ENCODE measurements at places on chromosomes 5 and 9.

GRCh38 chr9:109986521-109986991 is 206.6 kb downstream of the PALM2AKAP2 start:
- peak; percentile 61 for DNase-seq

DNA sequence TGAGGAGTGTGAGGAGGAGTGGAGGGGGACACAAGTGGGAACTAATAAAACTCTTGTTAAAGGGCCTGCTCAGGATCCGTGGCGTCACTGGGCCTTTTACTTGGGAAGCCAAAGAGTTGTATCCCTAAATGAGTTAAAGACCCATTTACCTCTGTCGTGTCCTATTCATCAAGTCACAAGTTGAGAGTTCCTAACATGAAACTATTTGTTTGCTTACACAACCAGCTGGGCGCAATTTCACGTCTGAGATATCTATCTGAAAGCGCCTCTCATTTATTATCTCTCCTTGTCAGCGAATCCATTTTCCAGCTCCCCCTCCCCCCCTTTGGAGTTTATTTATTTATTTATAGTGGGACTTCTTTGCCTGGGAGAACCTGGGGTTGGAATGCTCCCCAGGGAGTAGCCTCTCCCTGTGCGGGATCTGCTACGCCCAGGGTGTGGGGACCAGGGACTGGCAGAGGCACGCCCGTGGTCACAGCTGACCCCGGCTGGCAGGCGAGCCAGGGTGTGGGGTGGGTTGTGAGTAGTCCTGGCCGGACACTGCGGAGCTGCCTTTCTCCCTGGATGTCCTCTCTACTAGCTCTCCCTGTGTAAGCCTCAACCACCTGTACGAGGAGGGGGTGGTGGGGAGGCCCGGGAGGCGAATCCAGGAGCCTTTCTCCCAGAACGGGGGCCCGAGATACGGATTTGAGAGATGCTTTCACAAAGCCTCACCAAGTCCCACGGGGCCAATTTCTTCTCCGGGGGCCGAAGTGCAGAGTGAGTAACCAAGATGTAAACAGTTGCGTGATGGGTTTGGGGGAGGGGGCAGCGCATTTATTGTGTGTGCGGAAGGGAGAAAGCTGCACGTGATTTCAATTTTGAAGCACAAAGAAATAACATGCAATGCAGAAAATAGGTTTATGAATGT is 15.3 kb downstream of the NR2F1 start:
- no peak for DNase-seq

DNA sequence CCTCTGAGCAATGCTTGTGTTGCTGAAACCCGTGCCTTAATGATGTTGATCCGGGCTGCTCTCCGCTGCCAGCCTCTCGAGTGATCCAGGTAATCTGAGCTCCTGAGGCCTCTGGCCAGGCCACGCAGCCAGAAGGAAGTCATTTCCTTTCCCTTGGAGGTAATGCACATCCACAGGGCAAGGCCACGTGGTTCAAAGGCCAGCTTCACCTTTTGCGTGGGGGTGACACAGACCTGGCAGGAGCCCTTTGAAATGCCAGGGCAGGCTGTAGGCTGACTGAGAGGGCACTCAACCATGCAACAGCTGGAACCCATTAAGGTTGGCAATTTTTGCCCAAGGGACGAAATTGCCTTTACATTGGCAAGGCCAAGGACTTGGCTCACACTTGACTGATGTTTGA is 80.4 kb downstream of the LIX1 start:
- DNase-seq = no peak

DNA sequence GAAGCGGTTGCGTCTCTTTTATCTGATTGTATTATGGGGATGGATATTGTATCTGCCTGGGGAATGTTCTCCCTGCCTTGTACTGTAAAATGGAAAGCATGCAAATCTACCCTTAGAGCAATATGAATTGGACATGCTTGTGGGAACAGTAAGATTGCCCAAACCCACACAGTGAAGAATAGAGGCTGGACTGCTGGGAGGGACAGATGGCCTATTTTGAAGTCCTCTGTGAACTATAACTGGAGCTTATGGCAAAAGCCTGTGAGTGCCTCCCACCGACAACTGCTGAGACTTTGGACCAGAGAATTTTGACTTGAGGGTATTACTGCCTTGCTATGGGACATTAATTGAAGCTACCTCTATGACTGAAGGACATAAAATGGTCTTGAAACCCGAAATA is 168.9 kb downstream of the ERCC6L2 start:
- no peak for DNase-seq

GRCh38 chr9:85310573-85310972 is 431.2 kb downstream of the AGTPBP1 start:
- DNase-seq = peak; percentile 65

All from kidney epithelial cell (primary cell).